Activated CD4-positive, CD25-positive, alpha-beta regulatory T cell treated with anti-CD3 and anti-CD28 coated beads, Interleukin-2, amount 50 U/mL, for 16 hours (primary cell): ENCODE measurements at places on chromosomes 13 and 19.

DNA sequence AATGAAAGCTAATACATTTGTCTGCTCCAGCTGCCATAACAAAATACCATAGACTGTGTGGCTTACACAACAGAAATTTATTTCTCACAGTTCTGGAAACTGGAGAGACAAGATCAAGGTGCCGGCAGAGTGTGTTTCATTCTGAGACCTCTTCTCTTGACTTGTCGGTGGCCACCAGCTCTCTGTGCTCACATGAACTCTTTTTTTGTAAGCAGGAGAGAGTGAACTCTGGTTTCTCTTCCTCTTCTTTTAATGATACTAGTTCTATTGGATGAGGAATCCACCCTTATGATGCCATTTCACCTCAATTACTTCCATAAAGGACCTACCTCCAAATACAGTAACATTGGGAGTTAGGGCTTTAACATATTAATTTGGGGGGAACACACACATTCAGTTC is 11.7 kb downstream of the KCTD12 start:
- DNase-seq = no peak

GRCh38 chr13:30446126-30446500 is 19.6 kb downstream of the HMGB1 start:
- DNase-seq = no peak

- DNase-seq = no peak
Measured at GRCh38 chr19:8616861-8617260, 6.3 kb upstream of the ADAMTS10 start.

DNA sequence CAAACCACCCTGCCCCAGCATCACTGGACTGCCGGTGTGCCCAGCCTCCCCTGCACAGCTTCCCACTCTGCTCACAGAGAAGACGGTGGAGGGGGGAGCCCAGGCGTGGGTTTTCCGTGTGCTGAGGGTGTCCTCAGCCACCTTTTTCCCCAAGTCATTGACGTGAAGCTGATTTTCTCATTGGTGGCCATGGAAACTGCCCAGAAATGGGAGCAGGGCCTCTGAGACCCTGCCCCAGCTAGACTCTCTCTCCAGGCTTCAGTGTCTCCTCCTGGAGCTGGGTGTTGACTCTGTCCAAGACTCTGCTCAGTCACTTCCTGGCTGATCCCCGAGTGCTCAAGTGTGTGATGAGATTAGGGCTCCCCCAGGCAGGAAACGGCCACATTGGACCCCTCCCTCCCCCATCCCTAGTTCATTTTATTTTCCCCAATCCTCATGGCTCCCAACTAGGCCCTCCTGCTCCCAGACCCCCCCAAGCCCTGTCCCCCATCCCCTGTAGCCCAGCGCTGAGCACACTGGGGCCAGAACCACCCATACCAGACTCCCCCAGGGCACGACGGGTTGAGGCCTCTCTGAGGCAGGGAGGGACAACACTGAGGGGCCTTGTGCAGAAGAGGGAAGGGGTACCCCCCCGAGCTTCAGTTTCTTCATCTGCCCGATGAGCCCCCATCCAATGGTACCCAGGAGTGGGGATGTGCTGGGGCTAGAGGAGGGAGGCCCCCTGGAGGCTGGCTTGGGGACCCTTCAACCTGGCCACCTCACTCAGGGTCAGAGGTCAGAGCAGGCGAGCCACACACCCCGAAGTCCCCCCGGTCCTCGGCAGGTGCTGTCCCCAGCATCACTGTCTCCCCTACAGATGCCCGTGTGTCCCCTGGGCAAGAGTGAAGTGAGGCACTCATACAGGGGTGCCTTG is 1.2 kb upstream of the F2RL3 start:
- DNase-seq = no peak
